Urinary bladder (tissue), 4 donors: ENCODE measurements at places on chromosomes 1 and 21. TPM values are rescaled to one million over a fixed set of nuclear protein-coding genes. Genes with fewer than 3 reads are reported as not detected.

The PLCH2 gene
- 7.0 TPM for total RNA-seq

The FNDC5 gene
- total RNA-seq: 50.5 TPM

The SV2A gene
- total RNA-seq: 5.5 TPM

The ARHGEF16 gene
- 3.3 TPM for total RNA-seq

The OR2L8 gene
- total RNA-seq: 0.53 TPM

The USP1 gene
- 82.4 TPM for total RNA-seq
